ENCODE measurements at places on chromosomes 6 and 20. TPM values are rescaled to one million over a fixed set of nuclear protein-coding genes. Genes with fewer than 3 reads are reported as not detected.

GRCh38 chr6:19753826-19754225 is 83.3 kb upstream of the ID4 start:
- H3K27ac ChIP-seq: no peak overlapping the region
- H3K4me3 ChIP-seq: no peak overlapping the region
- H3K27me3 ChIP-seq: no peaks in the 10 kb centered on the region
- no peaks in the 10 kb centered on the region for H3K36me3 ChIP-seq

- H3K36me3 ChIP-seq: no peaks in the 10 kb centered on the region
- no peak overlapping the region for H3K4me3 ChIP-seq
- no peaks in the 10 kb centered on the region for H3K27me3 ChIP-seq
- no peak for DNase-seq
- H3K4me1 ChIP-seq: no peaks in the 10 kb centered on the region
Measured at GRCh38 chr20:61923371-61924166, 142.1 kb downstream of the TAF4 start.

Gene CCN5
- polyA plus RNA-seq: 0.05 TPM

GRCh38 chr6:46963626-46964025 is 41.9 kb upstream of the ADGRF5 start:
- H3K27me3 ChIP-seq: peaks cover 5% of the 10 kb centered on the region
- no peaks in the 10 kb centered on the region for H3K36me3 ChIP-seq
- H3K4me1 ChIP-seq: no peaks in the 10 kb centered on the region
- no peak overlapping the region for H3K27ac ChIP-seq
- DNase-seq: no peak

Gene EYA2
- not detected for polyA plus RNA-seq

Gene PCIF1
- polyA plus RNA-seq: 18.2 TPM

DNA sequence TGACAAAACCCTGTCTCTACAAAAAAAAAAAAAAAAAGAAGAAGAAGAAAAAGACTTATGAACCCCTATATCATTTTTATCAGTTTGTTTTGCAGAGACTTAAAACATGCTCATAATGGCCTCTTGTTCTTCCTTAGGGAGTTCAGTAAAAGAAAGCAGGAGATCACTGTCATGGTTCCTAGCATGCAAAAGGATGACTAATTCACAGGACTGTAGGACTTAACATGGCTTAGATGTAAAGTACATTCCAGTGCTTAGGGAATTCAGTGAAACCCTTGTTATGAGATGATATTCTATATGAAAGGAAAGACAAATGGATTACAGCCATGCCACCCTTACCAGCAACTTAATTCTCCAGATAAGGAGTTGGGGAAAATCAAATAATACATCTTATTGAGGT is 29.5 kb downstream of the EEF1A1 start:
- H3K4me1 ChIP-seq: peaks cover 2% of the 10 kb centered on the region
- no peaks in the 10 kb centered on the region for H3K36me3 ChIP-seq
- no peak overlapping the region for H3K27ac ChIP-seq
- H3K4me3 ChIP-seq: no peak overlapping the region
- DNase-seq: no peak

Gene SLC35F1
- polyA plus RNA-seq: not detected

- no peak for DNase-seq
- H3K27ac ChIP-seq: no peak overlapping the region
Measured at GRCh38 chr6:95991906-95992305, 23.9 kb upstream of the FUT9 start.

Gene SNAP91
- 0.64 TPM for polyA plus RNA-seq

Gene DEF6
- 0.13 TPM for polyA plus RNA-seq

DNA sequence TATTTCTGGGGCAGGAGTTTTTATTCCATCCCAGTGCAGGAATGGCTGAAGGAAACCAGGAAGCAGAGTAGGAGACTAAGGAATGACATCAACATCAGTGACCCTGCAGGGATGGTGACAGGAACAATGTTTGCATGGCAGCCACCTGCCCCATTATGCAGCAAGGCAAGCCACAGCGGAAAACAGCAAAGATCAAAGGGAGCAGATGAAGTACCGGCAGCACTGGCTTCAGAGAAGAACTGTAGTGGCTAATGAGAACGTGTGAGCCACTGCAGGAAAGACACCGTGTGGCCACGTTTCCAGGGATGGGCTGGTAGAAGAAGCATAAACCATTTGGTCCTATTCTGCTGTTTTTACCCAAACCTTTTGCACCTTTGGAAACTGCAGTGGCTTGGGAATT is 52.9 kb upstream of the TAB2 start:
- no peak for DNase-seq
- H3K27me3 ChIP-seq: no peaks in the 10 kb centered on the region
- no peaks in the 10 kb centered on the region for H3K36me3 ChIP-seq

Gene OPRL1
- 1.7 TPM for polyA plus RNA-seq

Gene MMP24
- polyA plus RNA-seq: 18.1 TPM

All from SK-N-SH (cell line).